ENCODE measurements at places on chromosomes 6 and 20.

- no peak for DNase-seq
These were observed 250.9 kb upstream of the PDE10A start for GRCh38 chr6:165913676-165914570.

- DNase-seq, result no peak
These were observed 140.1 kb upstream of the SNX9 start for GRCh38 chr6:157682856-157683481.

DNA sequence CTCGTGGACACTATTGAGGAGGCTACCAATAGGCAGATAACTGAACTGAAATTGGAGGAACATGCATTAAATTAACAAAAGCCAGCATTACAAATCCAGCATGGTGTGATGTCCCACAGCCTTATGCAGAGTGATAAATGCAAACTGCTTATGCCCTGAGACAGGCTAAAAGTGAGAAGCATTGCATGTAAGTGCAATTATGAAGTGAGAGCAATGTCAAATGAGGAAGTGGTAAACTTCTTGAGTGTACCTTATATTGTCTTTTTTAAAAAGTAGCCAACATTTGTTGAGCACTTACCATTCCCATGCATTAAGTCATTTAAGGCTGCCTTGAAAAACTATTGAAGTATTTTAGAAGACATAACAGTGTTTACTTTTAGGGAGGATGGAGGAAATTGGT is 212.2 kb downstream of the TBC1D7 start:
- DNase-seq, result no peak

DNA sequence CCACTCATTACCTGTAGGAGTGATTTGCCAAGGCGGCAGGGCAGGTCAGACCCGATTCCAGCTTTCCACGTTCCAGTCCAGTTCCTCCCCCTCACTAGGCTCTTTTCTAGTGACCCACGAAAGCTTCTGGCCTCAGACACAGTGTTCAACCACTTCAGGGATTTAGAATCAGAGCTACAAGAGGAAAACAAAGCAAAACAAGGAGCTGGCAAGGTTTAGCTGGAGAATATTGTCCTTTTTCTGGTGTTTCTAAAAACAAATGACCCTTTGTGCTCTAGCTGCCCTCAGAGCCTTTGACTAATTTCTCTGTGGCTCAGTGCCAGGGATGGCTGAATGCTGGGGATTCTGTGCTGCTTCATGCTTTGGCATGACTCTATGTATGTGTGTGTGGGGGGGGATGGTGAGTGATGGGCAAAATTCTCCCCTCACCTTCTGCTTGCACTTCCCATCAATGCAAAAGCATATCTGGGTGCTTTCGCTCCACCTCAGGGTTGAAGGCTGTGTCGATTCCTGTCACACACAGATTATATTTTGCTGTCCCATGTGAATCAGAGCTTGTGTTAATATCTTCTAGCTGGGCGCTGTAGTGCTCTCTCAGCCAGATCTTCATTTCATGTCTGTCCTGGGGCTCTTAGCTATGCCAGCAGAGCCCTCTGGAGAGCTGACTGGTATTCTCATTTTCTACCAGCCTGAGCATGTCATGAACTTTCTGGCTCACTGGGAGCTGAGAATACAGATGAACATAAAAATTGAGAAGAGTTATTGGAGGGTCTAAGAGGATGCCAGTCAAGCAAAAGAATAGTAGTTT is 19.3 kb upstream of the NEDD9 start:
- DNase-seq, result no peak

Measured in activated CD8-positive, alpha-beta memory T cell treated with anti-CD3 and anti-CD28 coated beads for 1 hour (primary cell).